Stimulated activated CD4-positive, alpha-beta T cell treated with anti-CD3 and anti-CD28 coated beads, TNF-alpha, amount 100 ng/mL, for 4 hours (primary cell): ENCODE measurements at places on chromosomes 7 and 10.

- DNase-seq = no peak
These were observed 13.1 kb downstream of the SDHAF3 start for GRCh38 chr7:97130417-97131139.

- peak; percentile 27 for DNase-seq
These were observed 683 bp upstream of the ENTPD7 start for GRCh38 chr10:99658622-99659030.

DNA sequence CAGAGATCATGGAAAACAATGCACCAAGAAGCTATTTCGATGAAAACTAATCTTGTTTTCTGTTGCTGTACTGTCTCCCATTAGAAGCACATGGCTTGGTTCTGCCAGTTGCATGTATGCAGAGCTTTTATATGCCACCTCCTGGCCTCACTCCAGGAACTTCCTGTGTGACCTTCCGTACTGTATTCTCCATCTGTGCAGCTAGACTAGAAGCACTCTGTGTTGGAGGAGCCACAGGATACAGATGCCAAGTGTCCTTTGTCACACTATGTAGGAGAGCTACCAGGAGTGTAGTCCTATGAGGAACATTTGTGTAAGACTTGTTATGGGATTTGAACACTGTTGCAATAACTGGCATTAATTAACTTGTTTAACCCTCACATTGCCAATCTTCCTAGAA lies 503.5 kb upstream of the TPK1 start:
- no peak for DNase-seq

DNA sequence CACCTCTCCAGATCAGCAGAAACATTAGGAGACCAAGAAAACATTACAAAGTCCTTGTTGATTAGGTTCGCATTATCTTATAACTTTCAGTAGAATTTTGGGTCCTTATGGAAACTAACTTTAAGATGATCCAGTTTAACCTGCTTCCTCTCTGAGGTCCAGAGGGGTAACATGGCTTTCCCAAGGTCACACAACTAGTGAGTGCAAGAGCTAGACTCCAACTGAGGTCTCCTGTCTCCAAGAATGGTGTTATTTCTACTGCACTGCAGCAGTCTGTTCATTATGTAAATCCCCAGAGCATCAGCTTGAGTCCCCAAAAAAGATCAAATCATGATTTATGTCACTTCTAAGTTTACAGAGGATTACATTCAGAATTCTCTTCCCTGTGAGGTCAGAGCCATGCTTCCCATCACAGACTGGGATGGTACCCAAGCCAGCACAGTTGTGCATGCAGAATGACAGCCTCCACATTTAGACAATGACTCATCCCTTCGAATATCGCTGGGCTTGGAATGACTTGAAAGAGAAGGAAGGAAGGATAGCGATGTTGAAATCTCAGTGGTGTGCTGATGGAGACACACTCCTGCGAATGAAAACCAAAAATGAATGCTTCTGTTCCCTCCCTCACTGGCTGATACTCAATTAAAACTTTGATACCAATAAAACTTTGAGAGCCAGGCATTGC lies 163.1 kb upstream of the PLXNA4 start:
- no peak for DNase-seq

DNA sequence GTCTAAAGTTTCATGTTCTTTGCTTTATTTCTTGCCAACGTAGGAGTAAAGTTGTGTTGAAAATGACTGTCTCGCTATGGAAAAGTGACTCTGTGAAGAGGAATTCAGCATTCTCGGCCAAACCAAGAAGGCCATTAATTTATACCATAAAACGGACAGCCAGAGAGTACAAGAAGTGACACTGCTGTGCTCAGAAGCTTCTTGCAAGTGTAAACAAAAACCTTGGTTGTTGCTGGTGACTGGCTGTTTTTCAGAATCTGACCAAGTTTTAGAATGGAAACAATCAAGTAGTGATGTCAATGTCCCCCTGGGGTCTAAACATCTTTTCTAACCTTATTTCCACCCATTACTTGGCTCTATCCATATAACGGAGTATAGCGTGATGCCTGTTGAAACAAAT lies 201.9 kb downstream of the INHBA start:
- no peak for DNase-seq
